ENCODE measurements at places on chromosomes 12 and 14.

GRCh38 chr12:65826353-65827171, 2.3 kb downstream of the HMGA2 start:
- H3K36me3 ChIP-seq: no peaks in the 10 kb centered on the region
- H3K27me3 ChIP-seq: peaks cover 6% of the 10 kb centered on the region
- no peak for DNase-seq
- no peak overlapping the region for H3K27ac ChIP-seq

DNA sequence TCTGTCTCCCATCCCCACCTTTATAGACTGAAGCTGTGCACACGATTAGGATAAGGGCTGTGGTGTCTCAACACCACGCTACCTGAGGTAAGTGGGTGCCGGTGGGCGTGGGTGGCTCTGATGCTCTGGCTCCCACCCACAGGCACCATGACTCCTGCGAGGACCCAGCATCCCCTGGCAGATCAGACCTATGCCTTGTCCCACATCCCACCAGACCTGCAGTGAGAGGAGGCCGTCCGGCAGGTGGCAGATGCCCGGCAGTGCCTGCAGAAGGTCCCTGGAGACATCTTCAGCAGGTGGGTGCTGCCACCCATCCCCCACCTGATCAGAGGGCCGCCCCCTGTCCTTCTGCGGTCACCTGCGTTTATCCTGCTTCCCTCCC, 104.4 kb upstream of the PRB2 start:
- H3K4me3 ChIP-seq: no peak overlapping the region
- no peaks in the 10 kb centered on the region for H3K36me3 ChIP-seq
- H3K27me3 ChIP-seq: no peaks in the 10 kb centered on the region
- no peaks in the 10 kb centered on the region for H3K4me1 ChIP-seq

GRCh38 chr12:4908684-4909409, 858 bp upstream of the KCNA1 start:
- DNase-seq: no peak
- H3K4me1 ChIP-seq: peaks cover 20% of the 10 kb centered on the region
- H3K4me3 ChIP-seq: no peak overlapping the region
- H3K27me3 ChIP-seq: peaks cover 16% of the 10 kb centered on the region
- no peak overlapping the region for H3K27ac ChIP-seq
- no peaks in the 10 kb centered on the region for H3K36me3 ChIP-seq

DNA sequence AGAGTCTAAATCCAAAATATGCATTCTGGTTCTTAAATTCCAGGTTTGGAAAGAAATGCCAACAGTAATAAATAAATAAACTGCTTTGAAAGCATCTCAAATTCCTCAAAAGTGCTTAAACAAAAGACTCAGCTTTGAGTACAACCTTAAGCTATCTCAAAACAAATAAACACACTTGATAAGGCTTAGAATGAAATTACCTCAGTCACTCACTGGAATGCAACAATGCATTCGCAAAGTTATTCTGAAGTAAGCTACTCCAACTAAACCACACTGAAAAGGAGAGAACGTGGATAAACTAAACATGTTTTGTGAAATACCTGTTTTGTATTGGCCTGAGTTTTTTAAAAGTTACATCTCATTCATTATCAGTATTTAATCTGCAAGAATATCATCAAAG, 1.2 kb downstream of the SPTSSA start:
- peaks cover 20% of the 10 kb centered on the region for H3K4me1 ChIP-seq
- no peaks in the 10 kb centered on the region for H3K36me3 ChIP-seq
- H3K27ac ChIP-seq: no peak overlapping the region
- no peaks in the 10 kb centered on the region for H3K27me3 ChIP-seq
- no peak for DNase-seq

DNA sequence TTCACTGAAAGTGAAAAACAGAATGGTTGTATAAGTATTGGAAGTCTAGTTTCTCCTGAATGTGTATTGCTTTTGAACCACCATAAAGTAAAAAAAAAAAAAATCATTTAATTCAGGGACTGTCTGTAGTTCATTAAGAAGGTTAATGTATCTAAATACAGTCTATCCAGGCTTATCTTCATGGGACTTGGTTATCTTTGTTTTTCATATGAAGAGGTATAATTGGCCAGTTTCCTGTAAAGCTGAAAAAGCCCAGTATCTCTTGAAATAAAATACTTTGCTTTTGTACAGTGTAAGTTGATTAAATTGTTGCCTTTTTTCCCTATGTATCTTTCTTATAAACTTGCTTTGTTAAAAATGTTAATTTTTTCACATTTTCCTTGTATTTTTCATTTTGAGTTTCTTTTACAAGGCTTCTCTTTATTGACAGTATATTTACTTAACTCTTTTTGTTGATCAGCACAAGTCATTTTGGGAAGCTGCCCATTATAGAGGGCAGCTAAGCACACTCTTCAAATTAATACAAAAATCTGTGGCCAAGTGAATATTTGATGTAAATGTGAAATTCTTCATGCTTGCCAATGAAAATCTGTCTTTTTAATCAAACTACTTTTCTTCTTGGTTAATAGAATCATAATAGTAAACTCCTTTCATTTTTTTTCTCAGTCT, 156.0 kb downstream of the TMTC3 start:
- H3K36me3 ChIP-seq: no peaks in the 10 kb centered on the region
- DNase-seq: no peak
- no peaks in the 10 kb centered on the region for H3K27me3 ChIP-seq
- H3K4me3 ChIP-seq: no peak overlapping the region
- H3K27ac ChIP-seq: no peak overlapping the region
- H3K4me1 ChIP-seq: no peaks in the 10 kb centered on the region
